ENCODE measurements at places on chromosomes 5 and 9.

DNA sequence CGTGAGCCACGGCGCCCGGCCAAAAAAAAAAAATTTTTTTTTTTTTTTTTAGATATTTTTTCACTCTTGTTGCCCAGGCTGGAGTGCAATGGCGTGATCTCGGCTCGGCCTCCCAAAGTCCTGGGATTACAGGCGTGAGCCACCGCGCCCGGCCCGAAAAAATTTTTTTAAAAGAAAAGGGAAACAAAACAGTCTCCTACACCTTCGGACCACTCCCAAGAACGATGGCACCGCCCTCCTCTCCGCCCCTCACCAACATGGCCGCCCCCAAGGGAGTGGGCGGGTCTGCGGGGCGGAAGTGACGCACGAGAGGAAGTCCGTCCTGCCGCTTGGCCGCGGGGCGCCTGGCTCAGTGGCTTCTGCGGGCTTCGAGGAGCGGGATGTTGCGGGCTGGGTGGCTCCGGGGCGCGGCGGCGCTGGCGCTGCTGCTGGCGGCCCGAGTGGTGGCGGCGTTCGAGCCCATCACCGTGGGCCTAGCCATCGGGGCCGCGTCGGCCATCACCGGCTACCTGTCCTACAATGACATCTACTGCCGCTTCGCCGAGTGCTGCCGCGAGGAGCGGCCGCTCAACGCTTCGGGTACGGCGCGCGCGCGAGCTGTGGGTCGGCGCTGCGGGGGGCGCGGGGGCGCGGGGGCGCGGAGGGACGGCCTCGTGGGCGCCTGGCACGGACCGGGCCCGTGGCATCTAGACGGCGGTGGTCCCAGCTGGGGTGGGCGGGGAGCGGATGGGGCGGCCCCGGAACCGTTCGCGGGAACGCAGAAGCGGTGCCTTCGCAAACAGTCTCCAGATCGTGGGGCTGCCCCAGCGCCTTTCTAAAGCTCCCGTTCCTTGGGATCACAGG, at the start of gene TOR1B:
Gene TOR1B (plus strand): TSS at position 352 of the 843 bp plus-strand sequence. CDS start 29 bp downstream, at position 381.
- DNase-seq, result peak; percentile 94

DNA sequence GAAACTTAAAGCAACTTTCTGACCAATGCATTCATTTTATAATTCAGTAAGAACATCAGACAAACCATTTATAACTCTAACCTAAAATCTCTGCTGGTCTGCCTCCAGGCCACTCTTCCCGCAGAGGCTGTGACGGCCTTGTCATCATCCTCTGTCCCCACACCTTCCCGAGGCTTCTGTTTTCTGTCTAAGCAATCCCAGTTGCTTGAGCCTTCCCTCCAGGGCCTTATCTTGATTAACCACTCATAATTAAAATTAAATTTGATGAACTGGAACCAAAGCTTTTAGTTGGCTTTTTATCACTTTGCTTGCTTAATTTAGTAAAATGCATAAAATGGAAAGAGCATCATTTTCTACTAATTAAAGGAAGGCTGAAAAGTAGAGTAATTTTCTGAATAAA, 312.4 kb downstream of the DIRAS2 start:
- DNase-seq, result no peak

GRCh38 chr9:97984188-97985057, 1.3 kb downstream of the ANP32B start:
- peak; percentile 80 for DNase-seq

DNA sequence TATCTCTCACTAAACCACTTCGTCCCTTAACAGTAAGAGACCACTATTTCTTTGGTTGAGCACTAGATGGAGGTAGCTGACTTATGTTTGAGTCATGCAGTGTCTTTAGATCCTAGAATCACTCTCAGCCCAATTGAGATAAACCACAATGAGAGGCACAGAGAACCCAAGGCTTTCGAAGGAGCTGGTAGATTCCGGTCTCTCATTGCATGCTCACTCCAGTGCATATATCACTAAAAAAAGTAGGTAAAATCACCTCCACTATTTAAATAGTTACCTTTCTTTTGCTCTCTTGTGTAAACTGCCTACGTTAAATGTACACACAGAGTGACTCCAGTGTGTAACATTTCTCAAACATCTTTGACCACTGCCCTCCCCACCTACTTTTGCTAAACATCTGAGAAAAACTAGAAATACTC, 27.6 kb downstream of the ACTL7A start:
- DNase-seq, result no peak

DNA sequence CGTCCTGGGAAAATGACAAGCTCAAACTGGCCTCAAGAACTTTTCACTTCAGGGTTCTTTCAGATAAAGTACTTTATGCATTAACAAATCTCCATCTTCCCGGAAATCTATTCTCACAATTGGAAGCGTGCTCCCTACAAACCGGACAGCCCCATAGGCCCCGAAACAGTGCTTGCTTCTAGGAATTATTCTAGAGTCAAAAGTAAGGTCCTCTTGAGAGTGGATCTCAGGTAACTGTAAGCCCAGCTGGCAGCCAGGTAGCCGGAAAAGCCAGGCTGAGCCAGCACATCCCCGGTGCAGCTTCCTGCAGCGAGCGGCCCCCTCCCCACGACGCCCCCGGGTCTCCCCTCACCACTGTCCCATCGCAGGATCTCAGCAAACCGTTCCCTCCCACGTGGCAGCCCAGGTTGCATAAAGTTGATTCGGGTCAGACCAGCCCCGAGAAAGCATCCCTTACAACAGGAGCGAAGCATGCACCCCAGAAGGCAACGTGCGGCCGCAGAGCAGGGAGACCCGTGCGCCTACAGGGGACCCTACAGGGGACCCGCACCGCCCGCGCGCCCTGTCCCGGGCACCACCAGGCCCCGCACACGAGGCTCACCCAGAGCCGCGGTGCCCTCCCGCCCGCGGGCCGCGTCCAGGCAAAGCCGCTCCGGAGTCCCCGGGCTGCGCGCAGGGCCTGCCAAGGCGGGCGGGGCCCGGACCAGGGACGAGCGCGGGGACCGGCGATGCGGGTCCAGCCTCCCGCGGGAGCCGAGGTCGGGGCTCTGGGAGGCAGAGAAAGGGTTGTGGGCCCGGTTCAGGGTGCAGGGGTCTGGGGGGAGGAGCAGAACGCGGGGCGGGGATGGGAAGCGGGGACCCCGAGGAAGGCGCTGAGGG, 920 bp downstream of the LPCAT1 start:
- DNase-seq, result peak; percentile 42

DNA sequence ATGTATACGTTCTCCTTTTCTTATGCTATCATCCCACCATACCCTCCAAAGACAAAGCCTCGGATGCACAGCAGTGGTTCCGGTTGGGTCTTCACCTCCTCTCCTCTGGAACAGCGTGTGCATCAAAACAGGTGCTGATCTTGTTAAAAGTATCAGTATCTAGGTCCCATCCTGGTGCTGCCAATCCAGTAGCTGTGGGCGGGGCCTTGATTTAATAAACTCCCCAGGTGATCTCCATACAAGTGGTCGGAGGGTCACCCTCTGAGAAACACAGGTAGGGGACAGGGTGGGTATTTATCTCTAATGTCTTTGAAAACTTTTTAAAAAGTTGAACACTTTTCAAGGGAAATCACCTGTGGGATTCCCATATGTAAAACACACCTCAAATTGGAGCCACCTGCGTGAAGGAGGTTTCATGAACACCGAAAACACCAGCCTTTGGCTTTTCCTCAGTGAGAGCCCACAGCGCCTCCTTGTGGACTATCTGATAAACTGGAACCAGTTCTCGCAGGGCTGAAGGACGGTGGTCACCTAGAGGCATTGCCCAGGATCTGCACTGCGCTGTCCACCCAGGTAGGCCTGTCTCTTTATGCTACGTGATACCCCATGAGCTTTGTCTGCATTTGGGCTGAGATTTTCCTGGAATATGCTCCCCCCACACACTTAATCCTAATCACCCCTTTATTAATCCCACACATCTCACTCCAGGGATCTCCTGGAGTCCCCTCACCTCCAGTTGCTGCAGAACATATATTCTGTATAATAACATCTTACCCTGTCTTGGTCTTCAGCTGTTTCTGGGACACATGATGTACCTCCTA, 80.5 kb upstream of the EPB41L4B start:
- peak; percentile 46 for DNase-seq

DNA sequence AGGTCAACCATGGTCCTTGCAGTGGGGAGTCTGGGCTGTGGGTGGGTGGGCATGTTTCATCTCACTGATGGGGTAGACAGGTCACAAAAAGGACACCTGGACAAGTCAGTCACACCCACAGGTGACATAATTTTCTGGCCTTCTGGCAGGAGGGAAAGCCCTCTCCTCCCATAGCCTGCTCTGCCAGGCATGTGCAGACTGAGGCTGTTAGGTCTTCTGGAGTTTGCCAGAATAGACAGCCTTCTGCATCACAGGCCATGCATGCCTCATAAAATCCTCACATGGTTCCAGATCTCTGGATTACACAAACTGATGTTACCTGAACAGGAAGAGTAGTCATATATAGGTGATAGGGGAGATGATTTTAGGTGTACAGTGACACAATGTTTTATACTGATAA, 49.1 kb downstream of the ARHGAP26 start:
- no peak for DNase-seq

GRCh38 chr5:154112255-154112654, 73.5 kb downstream of the MFAP3 start:
- no peak for DNase-seq

DNA sequence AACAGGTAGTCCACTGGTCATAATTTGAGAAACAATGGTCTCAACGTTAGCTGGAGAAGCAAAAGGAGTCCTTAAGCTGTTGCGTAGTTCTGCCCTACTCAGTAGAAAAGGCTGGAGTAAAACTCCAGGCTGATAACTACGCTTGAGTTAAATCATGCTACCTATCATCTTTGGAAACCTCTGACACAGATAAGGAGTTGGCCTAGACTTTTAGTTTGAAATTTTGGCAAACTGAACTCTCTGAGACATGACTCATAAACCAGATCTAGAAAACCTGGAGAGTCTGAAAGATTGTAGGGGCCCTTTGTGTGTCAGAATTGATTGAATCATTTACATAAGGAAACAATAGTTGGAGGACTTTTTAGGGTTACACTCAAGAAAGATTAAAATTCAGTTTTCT, 26.3 kb downstream of the NMUR2 start:
- DNase-seq, result no peak

DNA sequence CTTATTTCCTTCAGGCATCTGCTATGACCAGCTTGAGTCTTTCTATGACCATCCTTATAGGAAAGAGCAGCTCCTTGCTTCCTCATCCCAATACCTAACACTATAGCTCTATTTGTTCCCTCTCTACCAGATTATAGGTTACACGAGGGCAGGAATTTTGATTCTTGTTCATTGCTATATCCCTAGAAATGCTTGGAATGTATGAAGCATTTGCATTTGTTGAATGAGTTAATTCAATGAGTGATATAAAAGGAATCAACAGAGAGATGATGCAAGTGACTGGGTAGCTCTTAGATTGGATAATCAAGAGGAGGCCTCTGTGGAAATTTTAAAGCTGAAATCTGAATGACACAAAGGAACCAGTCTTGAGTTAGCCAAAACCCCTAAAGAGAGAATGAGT, 13.9 kb downstream of the ZCCHC9 start:
- DNase-seq, result no peak

- DNase-seq, result no peak
Observed at GRCh38 chr9:121573717-121574485, 74.3 kb upstream of the GGTA1 start.

DNA sequence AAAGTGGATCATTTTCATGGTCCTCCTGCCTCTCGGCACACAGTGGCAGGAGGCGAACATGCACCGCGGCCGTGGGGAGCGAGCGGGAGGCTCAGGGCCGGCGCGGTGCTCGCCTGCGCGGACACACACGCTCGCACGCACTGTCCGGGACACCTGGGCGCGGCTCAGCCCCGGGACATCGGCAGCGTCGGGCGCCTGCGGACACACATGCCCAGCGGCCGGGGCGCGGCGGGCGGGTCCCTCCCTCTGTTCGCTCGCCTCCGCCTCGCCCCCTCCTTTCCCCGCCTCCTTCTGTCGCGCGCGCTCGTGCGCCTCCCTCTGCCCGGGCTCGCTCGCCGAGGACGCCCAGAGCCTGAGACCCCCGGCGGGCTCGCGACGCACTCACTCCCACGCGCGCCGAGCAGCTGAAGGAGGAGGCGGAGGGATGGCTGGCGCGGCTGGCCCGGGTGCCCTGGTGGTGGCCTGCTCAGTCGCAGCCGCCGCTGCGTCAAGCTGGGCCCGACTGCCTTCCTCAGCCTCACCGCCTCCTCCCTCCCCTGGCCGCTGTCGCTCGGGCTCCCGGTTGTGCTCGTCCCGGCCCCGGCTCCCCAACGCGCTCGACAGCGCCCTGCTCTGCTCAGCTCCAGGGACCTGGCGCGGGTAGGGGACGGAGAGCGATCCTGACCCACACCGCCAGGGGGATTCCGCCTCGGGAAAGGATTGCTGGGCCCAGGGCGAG, at the start of gene FRMD3:
Gene FRMD3 (minus strand): TSS at position 230 of the 718 bp plus-strand sequence. CDS start 170 bp downstream, at position 60.
- DNase-seq, result no peak

- no peak for DNase-seq
Observed at GRCh38 chr9:16267281-16268066, 603.0 kb downstream of the BNC2 start.

DNA sequence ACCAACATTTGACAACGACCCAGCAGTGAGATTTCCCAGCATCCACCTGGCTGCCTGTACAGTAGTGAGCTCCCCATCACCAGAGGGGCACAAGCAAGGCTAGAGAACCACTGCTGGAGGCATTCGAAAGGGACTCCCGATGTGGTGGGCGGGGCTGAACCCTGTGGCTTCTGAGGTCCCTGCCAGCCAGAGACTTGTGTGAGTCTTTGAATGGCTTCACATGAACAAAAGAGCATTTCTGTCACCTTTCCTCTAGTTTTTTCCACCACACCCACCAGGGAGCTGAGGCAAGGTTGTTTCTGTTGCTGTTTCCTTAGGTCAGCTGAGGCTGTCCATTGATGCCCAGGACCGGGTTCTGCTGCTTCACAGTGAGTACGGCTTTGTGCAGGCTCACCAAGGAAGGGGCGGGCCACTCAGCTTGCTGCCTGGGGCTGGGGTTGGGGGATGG, 15.7 kb downstream of the RGS3 start:
- DNase-seq, result no peak

GRCh38 chr9:95629585-95629984, 112.8 kb upstream of the PTCH1 start:
- no peak for DNase-seq

DNA sequence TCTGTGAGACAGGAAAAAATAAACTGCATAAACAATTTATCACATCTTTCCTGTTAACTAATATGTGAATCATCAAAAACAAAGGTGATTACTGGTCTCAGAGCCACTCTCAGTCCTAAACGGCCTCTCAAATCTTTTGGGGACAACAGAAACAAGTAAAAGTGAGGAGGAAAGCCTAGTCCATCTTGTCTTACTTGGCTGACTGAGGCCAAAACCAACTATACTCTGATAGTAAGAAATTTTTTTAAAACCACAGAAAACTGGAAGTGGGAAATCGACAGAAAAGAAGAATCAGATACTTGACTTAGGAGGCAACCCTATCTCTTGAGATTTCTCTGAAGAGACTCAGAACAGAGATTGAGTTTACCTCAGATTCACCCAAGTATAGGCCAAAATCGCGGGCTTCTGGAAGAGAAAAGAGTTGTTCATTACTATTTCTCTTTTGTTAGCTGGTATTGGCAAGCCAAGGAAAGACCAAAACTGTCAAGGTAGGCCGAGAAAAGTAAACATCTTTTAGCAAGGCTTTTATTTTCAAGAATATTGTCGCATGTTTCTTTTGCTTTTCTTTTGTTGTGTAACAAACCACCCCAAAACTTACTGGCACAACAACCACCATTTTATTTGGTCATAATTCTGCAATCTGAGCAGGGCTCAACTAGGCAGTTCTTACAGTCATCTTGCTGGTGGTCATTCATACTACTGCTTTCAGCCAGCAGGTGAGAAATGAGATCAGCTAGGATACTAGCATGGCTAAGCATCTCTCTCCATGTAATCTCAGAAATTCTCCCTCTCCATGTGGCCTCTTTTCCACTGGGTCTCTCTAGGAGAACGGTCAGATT, 46.1 kb downstream of the RFX3 start:
- no peak for DNase-seq
